ENCODE measurements at places on chromosomes 4 and X. TPM values are rescaled to one million over a fixed set of nuclear protein-coding genes. Genes with fewer than 3 reads are reported as not detected.

Gene FATE1
- not detected for total RNA-seq

Gene ASB9
- 2.7 TPM for total RNA-seq

Gene RBM46
- total RNA-seq: not detected

Gene NXF2B
- total RNA-seq: not detected

Gene LIAS
- total RNA-seq: 9.6 TPM

Gene RHOH
- total RNA-seq: 10.1 TPM

Gene CFAP47
- 1.3 TPM for total RNA-seq

Gene MAP7D2
- 1.5 TPM for total RNA-seq

Gene ADGRG4
- total RNA-seq: not detected

Gene ATOH1
- total RNA-seq: not detected

Gene SLITRK4
- 0.47 TPM for total RNA-seq

Gene TBCK
- 43.9 TPM for total RNA-seq

Gene RAI2
- total RNA-seq: 20.6 TPM

Gene GUCY1B1
- 23.2 TPM for total RNA-seq

Data from left lung (tissue), 14 donors.